Hematopoietic multipotent progenitor cell treated with erythropoietin and hydrocortisone succinate and interleukin-3 and kit ligand, for 8 days (in vitro differentiated cells): ENCODE measurements at places on chromosomes 11 and 22.

GRCh38 chr11:58647866-58648265, 25.4 kb downstream of the CNTF start:
- DNase-seq, result no peak

GRCh38 chr11:67406969-67407687, 3.2 kb downstream of the TBC1D10C start:
- DNase-seq, result no peak

DNA sequence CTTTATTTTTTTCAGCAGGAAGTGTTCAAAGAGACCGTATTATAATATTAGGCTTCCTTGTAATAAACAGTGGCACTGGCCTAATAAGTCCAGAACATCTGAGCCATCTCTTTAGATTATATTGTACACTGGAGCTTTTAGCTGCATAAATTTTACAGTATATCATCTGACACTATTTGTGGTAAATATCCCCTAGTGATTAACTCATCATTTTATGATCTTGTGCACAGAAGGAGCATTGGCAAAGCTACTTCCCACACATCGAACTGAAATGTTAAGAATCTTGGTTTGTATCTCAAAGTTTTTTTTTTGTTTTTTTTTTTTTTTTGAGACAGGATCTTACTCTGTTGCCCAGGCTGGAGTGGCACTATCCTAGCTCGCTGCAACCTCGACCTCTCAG, 162.7 kb downstream of the HIPK3 start:
- no peak for DNase-seq

GRCh38 chr11:72614381-72614780, 59.8 kb downstream of the PDE2A start:
- DNase-seq, result no peak
